Tongue (tissue), 3 donors: ENCODE measurements at places on chromosomes 2 and 18. TPM values are rescaled to one million over a fixed set of nuclear protein-coding genes. Genes with fewer than 3 reads are reported as not detected.

DNA sequence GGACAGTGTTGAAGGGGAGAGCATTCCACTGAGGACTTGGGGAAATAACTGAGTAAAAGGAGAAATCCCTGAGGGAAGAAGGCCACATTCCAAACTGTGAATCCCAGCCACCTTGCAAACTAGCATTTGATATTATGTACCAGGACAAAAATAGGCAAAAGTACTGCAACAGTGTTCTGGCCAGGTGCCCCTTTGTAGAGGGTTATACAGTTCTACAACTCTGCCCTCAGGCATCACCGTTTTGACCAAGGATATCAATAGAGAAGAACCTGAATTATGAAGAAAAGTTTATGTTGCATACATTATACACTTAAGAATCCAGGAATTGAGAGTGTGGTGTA is 20.6 kb upstream of the CAVIN2 start:
- DNase-seq, result no peak

- DNase-seq, result no peak
These were observed 226.1 kb downstream of the ANKRD30B start for GRCh38 chr18:14974088-14974487.

GRCh38 chr2:197911667-197912066 is 107.3 kb downstream of the PLCL1 start:
- DNase-seq, result no peak

DNA sequence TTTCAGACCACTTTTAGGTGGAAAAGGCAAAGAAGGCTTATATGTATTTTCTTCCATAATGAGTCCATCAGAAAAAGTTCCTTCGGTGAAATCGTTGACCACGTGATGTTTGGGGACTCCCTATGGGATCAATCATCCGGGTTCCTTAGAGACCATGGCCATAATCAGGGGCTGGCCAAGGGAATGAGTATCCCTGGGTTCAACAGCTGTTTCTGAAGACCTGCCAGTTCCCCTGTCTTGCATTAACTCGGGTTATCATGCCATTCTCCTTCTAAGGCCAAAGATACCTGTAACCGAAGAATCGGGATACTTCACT is 18.7 kb upstream of the TMEM177 start:
- DNase-seq, result no peak

- DNase-seq, result no peak
These were observed 228.2 kb downstream of the TMEM163 start for GRCh38 chr2:134490559-134490958.

GRCh38 chr18:76821356-76821874 is 942 bp upstream of the ZNF236 start:
- no peak for DNase-seq

DNA sequence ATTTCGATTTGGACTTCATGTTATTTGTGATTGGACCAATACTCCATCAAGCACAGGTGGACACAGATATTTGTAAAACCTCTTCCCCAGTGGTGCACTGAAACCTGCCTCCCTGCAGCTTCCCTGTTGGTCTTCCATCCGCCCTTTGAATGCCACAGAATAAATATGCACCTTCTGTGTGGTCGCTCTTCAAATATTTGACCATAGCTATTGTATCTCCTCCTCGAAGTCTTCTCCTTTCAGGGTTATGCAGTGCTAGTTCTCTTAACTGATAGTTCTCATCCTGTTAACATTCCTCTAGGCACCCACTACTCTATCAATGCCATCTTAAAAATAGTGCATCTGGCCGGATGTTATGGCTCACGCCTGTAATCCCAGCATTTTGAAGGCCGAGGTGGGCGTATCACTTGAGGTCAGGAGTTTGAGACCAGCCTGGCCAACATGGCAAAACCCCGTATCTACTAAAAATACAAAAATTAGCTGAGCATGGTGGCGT is 12.5 kb downstream of the SPATS2L start:
- DNase-seq, result no peak

GRCh38 chr2:42369532-42370229 is 8.7 kb upstream of the COX7A2L start:
- no peak for DNase-seq

DNA sequence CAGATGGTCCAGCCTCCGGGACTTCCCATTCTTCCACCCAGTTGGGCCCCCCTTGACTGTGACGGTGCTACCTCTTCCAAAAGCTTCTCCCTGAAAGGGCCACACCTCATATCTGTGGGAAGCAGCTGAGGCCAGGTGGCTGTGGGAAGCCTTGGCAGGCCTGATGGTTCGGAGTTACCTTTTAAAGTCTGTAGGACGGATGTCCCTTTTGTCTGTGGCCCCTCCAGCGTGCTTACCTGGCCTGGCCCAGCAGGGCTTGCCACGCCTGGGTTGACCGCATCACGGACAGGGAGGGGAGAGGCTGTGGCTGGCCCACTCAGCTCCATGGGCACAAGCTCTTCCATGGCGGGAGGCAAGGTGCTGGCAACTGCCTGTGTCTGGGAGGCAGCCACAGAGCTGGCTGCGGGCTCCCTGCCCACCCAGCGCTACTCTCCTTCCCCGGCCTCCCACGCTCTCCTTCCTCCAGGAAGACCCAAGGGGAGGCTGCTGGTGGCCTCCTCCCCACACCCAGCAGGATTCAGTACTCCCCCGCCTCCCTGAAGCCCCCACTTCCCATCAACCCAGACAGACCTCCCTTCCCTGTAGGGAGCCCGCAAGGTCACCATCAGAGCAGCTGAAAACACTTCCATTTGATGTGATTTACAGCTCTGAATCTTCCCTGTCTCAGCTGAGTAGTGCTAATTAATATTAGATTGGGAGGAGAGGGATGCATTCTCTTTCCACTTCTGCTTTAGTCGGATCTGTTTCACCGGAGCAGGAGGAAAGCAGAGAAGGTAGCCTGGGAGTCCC is 52.8 kb downstream of the EDAR start:
- no peak for DNase-seq

DNA sequence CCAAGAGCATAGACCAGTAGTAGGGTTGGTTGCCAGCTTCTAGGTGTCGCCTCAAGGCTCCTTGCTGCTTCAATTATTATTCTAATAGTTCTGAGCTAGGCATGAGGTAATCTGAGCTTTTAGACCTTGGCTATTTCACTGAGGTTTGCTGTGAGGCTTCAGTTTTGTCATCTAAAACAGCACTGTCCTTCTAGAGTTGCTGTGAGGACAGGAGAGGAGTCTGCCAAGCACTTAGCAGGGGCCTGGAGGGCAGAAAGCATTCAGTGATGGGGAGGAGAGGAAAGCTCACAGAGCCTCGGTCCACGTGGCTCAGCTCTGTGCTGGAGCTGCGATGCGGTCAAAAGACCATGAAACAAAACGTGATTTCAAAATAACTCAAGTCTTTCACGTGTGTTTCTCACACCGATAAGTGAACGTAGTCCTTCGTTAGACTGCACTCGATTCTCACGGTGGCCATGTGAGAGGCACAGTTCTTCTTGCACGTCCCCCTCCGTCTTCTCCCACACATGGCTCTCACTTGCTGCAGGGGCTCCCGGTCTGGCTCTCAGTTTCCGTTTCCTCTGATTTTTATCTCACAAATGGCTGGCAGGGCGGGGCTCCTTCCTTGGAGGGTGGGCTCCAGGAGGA is 113.7 kb downstream of the B3GNT2 start:
- no peak for DNase-seq

DNA sequence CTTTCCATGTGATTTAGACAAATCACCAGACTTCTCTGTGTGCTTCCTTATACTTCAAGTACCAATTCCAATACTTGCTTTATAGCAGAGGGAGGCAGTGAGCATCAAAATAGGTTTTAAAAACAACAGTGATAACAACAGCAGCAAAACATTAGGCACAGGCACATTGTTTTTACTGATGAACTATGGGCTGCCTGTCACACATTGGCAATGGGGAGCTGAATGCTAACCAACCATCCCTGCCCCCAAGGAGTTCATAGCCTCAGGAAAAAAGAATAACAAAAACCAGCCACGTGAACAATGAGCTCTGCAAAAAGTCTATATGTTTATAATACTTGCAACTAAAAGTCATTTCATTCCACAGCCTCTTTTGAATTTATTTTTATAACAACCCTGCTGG is 287.9 kb upstream of the TRIB2 start:
- no peak for DNase-seq

GRCh38 chr2:41764919-41765318 is 282.9 kb upstream of the PKDCC start:
- no peak for DNase-seq

- DNase-seq, result no peak
These were observed 30.2 kb downstream of the SMAD7 start for GRCh38 chr18:48920408-48921038.

GRCh38 chr2:46635442-46635841 is 156.1 kb downstream of the TMEM247 start:
- DNase-seq, result no peak

DNA sequence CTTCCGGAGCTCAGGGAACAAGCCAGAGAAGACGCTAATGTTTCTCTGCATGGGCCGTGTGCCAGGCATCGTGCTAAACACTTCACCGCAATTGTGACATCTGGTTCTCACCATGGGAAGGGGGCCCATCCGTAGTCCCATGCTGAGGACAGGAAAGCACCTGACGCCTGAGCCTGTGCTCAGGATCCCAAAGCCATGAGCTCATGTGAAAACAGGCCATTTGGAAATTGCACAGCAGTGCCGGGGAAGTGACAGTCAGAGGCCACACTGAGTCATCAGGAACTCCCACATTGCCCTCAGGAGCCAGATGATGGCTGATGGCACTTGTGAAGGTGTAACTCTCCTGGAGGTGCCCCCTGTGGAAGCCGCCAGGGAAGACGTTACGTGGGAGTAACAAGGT is 141.0 kb downstream of the INHBB start:
- DNase-seq, result no peak

GRCh38 chr2:66555091-66555490 is 120.2 kb downstream of the MEIS1 start:
- no peak for DNase-seq

- no peak for DNase-seq
These were observed 31.0 kb downstream of the RALB start for GRCh38 chr2:120283649-120284048.

DNA sequence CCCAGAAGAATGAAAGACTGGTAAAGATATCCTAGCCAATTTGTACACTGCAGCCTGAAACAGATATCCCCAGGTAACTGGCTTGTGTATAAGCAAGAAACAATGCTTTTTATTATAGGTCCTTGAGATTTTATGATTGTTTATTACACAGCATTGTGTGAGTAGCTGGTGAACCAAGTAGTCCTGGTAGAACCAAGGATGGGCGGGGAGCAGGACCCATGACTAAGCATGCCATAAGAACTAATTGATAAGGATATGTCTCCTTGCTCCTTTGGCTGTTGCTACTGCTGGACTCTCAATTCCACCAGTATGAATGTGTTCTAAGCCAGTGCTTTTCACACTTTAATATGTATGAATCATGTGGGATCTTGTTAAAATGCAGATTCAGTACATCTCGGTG is 12.3 kb upstream of the ALMS1 start:
- DNase-seq, result no peak

DNA sequence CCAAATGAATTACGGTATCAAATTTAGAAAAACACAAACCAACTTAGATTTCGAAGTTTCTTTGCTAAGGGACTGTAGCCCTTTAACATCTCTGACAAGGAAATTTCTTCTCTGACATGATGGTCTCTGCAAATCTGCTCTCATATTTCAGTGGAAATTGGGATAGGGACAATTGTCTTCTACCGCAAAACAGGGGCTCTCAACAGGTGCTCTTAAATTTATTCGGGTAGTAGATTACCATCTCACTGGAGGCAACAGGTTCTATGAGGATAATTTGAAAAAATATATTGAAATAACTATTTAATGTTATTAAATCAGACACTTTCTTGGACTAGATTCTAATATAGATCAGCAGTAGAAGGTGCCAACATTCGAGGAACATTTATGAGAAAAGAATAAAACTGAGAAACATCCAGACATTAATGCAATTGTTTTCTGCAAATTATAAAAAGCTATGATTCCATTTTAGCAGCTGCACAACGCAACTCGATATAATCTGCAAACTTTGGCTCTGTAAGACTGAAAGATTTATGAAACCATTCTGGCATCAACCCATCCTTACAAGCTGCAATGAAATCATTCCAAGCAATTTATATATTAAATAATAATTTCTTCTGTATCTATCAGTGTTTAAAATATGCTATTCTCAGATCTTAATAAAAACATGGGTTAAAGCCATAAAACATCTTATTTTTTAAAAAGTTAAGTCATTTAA is 10.0 kb upstream of the BCL2 start:
- DNase-seq, result peak; percentile 37

- peak; percentile 61 for DNase-seq
These were observed 68.7 kb downstream of the DNAJC10 start for GRCh38 chr2:182784777-182785176.

- DNase-seq, result no peak
These were observed 12.2 kb upstream of the PSMA8 start for GRCh38 chr18:26121476-26121875.

Gene EML6
- 10.8 TPM for total RNA-seq

Gene REG1B
- not detected for total RNA-seq

Gene SCG2
- 2.4 TPM for total RNA-seq

Gene ANKRD29
- 9.2 TPM for total RNA-seq

Gene SLC11A1
- total RNA-seq, result 6.8 TPM

Gene DOK6
- 3.9 TPM for total RNA-seq

Gene ACMSD
- total RNA-seq, result not detected

Gene ITSN2
- total RNA-seq, result 44.4 TPM

Gene PROM2
- total RNA-seq, result 12.6 TPM

Gene RAD51AP2
- total RNA-seq, result 0.10 TPM

Gene OSR1
- total RNA-seq, result 20.1 TPM

Gene POTEF
- not detected for total RNA-seq
